HepG2 (cell line): ENCODE measurements at places on chromosomes 5 and 9. TPM values are rescaled to one million over a fixed set of nuclear protein-coding genes. Genes with fewer than 3 reads are reported as not detected.

DNA sequence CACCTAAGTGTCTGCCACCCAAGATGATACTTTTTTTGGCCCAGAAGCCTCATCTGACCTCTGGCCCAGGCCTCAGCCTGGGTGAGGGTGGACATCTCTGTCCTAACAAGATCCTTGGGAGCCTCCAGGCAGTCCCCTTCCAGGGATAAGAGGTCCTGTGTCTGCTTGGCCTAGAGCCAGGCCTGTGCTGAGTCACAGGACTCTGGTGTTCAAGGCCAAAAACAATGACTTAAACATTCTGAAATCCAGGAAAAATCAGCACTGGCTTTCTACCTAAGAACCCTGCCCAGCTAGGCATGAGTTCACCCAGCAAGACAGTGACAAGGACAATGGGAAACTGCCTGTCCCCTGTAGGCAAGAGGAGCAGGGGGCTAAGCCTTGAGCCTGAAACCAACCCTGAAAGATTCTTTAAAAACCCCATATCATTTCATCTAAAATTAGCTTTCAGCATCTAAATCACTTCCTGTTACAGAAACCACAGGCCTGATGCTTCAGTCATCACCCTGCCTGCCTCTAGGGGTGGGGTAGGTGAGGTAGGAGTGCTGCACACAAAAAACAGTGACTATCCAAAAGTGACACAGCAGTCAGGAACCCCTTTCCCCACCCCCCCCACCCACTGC lies 29.9 kb downstream of the CSF2 start:
- H3K27ac ChIP-seq: no peak overlapping the region
- peaks cover 8% of the 10 kb centered on the region; the same call in 1 of the 2 replicates for H3K4me1 ChIP-seq
- peak; percentile 48 for DNase-seq
- no peaks in the 10 kb centered on the region for H3K36me3 ChIP-seq

DNA sequence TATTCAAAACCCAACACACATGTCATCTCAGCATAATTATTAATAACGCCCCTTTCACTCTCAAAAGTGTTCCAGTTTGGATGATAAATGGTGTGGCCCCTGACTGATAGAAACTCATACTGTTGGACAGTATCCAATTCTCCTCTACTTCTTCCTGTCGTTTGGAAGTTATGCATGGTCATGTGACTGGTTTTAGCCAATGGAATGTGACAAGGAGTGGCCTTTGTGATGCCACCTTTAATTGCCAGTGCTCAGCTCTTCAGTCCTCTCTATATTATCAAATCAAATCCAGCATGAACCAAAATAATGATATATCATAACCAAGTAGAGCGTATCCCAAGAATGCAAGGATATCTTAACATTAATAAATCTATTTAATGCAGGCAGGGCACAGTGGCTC lies 117.8 kb upstream of the SPIN1 start:
- H3K27me3 ChIP-seq: no peaks in the 10 kb centered on the region; the same call in 1 of the 2 replicates
- H3K4me3 ChIP-seq: no peak overlapping the region
- H3K4me1 ChIP-seq: no peaks in the 10 kb centered on the region
- no peaks in the 10 kb centered on the region for H3K36me3 ChIP-seq

GRCh38 chr9:104121022-104121421 lies 26.9 kb downstream of the SMC2 start:
- no peak for DNase-seq
- H3K36me3 ChIP-seq: peaks cover 66% of the 10 kb centered on the region; the same call in 2 of the 3 replicates
- H3K27me3 ChIP-seq: no peaks in the 10 kb centered on the region
- no peak overlapping the region for H3K27ac ChIP-seq

The FIBCD1 gene
- 0.89 TPM in 1 of 2 replicates, not detected in the other for total RNA-seq

- no peak overlapping the region for H3K4me3 ChIP-seq
- peaks cover 75% of the 10 kb centered on the region for H3K4me1 ChIP-seq
- H3K36me3 ChIP-seq: peaks cover 43% of the 10 kb centered on the region; the same call in 2 of the 3 replicates
- DNase-seq: no peak
- H3K27ac ChIP-seq: no peak overlapping the region
Observed at GRCh38 chr5:150498501-150498900, 9.4 kb upstream of the NDST1 start.
